ENCODE measurements at places on chromosomes 11 and 22.

DNA sequence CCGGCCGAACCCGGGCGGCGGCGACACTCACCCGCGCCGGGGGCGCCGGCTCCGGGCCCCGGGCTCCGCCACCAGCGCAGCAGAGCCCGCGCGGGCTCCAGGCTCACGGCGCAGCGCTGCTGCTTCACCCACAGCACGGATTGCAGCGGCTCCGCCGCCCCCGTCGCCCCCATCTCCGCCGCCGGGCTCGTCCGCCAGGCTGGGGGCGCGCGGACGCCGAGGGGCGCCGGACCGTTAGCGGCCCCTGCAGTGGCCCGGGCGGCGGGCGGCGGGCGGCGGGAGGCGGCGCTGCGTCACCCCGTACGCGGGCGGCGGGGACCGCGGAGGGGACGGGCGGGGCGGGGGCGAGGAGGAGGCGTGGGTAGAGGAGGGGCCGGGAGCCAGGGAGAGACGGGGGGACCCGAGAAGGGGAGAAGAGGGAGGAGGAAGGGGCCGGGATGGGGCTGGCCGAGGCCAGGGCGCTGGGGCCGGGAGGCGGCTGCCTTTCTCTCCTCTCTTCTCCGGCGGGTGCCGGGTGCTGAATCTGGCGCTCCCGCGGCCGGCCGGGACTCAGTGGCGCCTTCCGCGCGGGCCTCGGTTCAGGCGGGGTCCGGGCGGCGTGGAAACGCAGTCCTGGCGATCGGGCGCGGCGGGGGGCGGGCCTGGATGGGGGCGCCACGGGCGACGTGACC is at the start of gene CERK:
CERK (minus strand) TSS at position 277 of the 671 bp plus-strand sequence; CDS start at position 173, 104 bp downstream.
- peak within 1 kb of the TSS; percentile 69 for H3K4me3 ChIP-seq
- peak within 1 kb of the TSS; percentile 93 for H3K27ac ChIP-seq
- DNase-seq, result peak; percentile 83

- no peak for DNase-seq
- H3K4me3 ChIP-seq, result no peak within 1 kb of the TSS
Observed at GRCh38 chr11:18791207-18791968, at the start of gene PTPN5. PTPN5 (minus strand) TSS chr11:18791798; CDS start chr11:18771958, 19,840 bp downstream.

DNA sequence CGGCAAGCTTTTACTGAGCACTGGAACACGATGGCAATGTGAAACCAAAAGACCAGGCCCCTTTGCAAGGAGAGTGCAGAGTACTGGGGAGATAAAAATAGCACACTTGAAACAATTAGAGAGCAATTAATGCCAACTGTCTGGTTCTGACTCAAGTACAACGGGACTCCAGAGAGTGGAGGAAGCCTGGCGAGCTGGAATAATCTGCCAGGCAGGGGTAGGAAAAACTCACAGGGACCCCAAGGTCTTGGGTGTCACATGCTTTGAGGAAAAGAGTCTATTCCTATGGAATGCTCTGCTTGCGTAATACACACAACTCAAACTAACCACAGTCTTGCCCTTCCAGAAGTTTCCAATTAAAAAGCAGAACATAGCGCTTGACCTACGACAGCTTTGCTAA is 113.0 kb upstream of the CLMP start:
- no peak for DNase-seq
- H3K27me3 ChIP-seq, result no peaks in the 10 kb centered on the region
- H3K4me1 ChIP-seq, result no peaks in the 10 kb centered on the region
- no peaks in the 10 kb centered on the region for H3K36me3 ChIP-seq
- no peak overlapping the region for H3K4me3 ChIP-seq
- H3K27ac ChIP-seq, result no peak overlapping the region

DNA sequence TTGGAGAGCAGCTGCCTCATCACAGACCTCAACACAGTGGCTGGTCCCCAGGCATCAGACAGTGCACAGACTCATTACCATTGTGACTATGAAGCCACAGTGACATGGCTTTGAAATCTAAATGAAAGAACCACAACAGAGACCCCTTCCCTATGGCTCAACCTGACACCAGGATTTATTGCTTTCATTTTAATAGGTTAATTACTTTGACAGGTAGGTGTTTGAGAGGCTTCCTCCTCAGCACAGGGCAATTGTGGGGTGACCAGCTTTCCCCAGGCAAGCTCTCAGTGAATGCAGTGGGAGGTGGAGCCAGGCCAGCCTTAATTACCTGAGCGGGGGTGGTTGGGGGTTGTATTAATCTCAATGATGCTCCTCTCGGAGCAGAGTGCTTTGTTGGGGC is 102.3 kb downstream of the CHST1 start:
- H3K4me1 ChIP-seq, result peaks cover 2% of the 10 kb centered on the region
- no peaks in the 10 kb centered on the region for H3K27me3 ChIP-seq
- H3K27ac ChIP-seq, result no peak overlapping the region
- no peaks in the 10 kb centered on the region for H3K36me3 ChIP-seq

Data from ovary (tissue), 10 donors.